ENCODE measurements at places on chromosomes 12 and 14. TPM values are rescaled to one million over a fixed set of nuclear protein-coding genes. Genes with fewer than 3 reads are reported as not detected.

DNA sequence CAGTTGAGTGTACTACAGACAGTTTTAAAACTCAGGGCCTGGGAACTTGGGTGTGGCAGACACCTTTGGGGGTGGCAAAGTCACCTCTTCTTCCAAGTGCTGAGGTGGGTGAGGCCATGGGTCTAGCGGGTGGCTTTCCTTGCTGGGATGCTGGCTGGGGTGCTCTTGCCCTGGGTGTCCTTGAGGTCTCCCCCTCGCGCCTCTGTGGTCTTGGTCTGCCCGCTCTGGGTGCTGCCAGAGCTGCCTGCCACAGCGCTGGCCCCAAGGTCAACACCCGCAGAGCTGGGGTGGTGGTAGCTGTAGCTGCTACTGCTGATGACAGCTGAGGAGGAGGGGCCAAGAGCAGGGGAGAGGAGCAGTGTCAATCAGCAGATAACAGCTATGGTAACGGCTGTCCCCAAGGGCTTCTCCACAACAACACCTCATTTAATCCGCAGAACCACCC is 6.8 kb downstream of the KRT74 start:
- no peak for DNase-seq

DNA sequence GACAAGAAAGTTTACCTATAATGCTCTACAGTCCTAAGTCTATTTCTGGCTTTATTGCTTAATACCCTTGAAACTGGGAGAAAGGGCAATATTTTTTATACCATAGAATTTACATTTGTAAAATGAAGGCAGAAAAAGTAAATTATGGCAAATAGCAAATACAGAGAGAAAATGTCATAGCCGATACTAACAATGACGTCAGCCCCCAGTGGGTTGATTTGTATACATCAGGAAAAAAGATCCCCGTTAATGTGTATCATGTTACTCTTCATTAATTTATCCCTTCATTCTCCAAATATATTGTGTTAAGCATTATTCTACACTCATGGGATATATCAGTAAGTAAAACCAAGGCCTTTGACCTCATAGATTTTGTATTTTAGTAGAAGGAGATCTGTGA is 445.1 kb upstream of the SYT1 start:
- DNase-seq, result no peak

- DNase-seq, result no peak
Measured at GRCh38 chr12:10012630-10013330, 2.4 kb downstream of the CLEC12B start.

The PCED1B gene
- total RNA-seq, result 5.1 TPM

The ADGRD1 gene
- total RNA-seq, result 0.08 TPM

The EFS gene
- 18.9 TPM for total RNA-seq

The DCAF4 gene
- total RNA-seq, result 30.3 TPM

The HNF1A gene
- total RNA-seq, result not detected

Data from GM23338 (cell line).